ENCODE measurements at places on chromosomes 5 and 9. TPM values are rescaled to one million over a fixed set of nuclear protein-coding genes. Genes with fewer than 3 reads are reported as not detected.

Gene TMEM215
- total RNA-seq, result not detected

Gene MARCHF11
- total RNA-seq, result not detected

Gene BAAT
- total RNA-seq, result 0.55 TPM

Gene GADD45G
- total RNA-seq, result 7.0 TPM

Gene VPS13A
- 17.5 TPM for total RNA-seq

Gene IFNB1
- not detected for total RNA-seq

Gene PAEP
- not detected for total RNA-seq

Gene HRH2
- 31.6 TPM for total RNA-seq

- no peak for DNase-seq
These were observed 60.5 kb downstream of the GLDC start for GRCh38 chr9:6584881-6585597.

DNA sequence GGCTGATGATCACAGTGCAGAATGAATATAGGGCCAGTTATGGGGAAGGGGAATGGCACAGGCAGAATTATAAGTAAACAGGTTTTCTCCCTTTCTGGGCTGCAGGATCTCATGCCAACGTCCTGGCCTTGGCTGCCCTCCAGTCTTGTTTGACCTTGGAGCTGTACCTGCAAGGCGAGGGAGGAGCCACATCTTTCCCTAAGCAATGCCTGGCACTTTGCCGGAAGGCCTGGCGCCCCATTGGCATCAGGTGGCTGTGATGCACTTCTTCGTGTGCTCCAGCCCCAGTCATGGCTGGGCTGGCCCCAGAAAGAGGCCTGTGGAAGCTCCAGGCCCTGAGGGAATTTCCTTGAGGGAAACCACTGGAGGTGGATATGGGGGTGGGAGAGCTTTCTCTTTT, 16.7 kb upstream of the IQGAP2 start:
- DNase-seq, result peak; percentile 98

GRCh38 chr9:20903212-20903611, 128.2 kb downstream of the HACD4 start:
- DNase-seq, result no peak

- DNase-seq, result no peak
These were observed 530.0 kb downstream of the SEMA5A start for GRCh38 chr5:9015937-9016270.

DNA sequence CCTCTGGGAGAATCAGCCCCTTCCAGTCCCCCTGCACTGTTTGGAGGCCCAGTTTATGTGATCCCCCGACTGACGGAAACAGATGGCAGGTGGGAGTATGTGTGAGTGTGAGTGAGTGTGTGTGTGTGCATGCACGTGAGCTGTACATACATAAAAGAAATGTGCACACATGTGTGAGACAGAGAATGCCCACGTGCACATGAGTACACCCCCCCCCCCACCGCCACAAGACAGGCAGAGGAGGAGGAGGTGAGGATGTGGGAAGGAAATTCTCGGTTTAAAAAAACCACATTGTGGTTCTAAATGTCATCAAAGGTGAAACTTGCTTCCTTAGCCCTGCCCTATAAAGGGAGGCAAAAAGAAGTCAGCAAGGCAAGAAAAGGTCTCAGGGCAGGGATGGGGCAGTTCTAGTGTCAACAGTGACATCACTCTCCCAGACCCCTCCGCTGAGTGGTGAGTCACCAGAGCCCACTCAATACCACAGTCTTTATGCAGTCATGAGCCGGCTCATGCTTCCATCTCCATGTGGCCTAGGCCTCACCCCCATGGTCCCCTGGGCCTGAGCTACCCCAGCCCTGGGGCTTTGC, 79.2 kb upstream of the HSPA9 start:
- no peak for DNase-seq

- peak; percentile 9 for DNase-seq
These were observed 1738.8 kb downstream of the EFNA5 start for GRCh38 chr5:105931881-105932421.

- peak; percentile 19 for DNase-seq
These were observed 7.3 kb downstream of the FCN2 start for GRCh38 chr9:134887686-134888602.

DNA sequence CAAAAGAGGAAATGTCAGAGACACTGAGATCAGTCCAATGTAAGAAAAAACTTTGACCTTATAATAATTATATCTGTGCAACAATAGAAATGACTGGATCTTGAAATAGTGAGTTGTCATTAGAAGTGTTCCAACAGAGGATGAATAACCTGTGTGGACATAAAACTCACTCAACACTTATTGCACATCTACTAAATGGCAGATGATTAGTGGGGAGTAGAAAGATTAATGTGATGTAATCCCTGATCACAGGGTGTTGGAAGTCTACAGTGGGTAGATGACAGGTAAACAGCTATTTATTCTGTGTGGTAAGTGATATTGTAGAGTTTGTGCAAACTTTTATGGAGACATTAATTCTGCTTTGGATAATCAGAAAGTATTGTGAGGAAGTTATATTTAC, 177.3 kb upstream of the HMHB1 start:
- DNase-seq, result no peak

GRCh38 chr5:132781029-132781428, 4.0 kb upstream of the SEPTIN8 start:
- no peak for DNase-seq

GRCh38 chr5:22391956-22392355, 461.2 kb downstream of the CDH12 start:
- no peak for DNase-seq

GRCh38 chr9:96654450-96655197, 493 bp downstream of the PRXL2C start:
- peak; percentile 96 for DNase-seq

DNA sequence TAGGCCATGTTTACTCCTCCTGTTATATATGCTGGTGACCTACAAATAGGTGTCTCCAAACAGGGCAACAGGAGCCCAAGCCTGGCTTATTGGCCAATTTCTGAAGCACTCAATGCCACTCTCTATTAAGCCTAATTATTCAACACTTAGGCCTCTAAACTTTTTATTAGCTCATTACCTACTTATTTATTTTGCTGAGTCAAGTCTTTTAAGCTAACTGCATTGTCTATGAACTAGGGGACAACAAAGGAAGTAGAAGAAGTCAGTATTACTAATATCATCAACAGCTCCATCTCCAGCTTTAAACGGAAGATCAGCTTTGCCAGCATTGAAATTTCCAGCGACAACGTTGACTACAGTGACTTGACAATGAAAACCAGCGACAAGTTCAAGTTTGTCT, 28.2 kb downstream of the GABRP start:
- no peak for DNase-seq

- no peak for DNase-seq
These were observed 163.4 kb downstream of the HSD17B3 start for GRCh38 chr9:96138616-96139015.

DNA sequence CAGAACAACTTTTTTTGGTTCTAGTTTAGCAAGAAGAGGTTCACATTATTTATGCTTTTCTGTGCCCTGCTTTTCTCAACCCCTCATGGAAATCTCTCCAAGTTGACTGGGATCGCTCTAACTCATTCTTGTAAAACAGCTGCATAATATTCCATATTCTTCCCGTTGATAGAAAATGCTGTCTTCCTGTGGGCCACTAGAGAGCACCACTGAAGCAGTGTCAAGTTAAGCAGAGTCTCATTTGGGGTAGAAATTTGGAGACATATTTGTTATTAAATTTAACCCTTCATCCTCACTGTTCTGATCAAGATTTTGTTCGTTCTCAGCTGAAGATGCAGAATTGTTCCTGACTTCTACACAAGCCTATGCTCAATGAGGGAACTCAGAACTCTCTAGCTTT, 140.1 kb downstream of the CEMIP2 start:
- DNase-seq, result no peak

Data from stomach (tissue), 19 donors.